ENCODE measurements at places on chromosomes 4 and X. TPM values are rescaled to one million over a fixed set of nuclear protein-coding genes. Genes with fewer than 3 reads are reported as not detected.
A peak's percentile ranks its signal among the peaks of the same experiment; 100 is the strongest.

DNA sequence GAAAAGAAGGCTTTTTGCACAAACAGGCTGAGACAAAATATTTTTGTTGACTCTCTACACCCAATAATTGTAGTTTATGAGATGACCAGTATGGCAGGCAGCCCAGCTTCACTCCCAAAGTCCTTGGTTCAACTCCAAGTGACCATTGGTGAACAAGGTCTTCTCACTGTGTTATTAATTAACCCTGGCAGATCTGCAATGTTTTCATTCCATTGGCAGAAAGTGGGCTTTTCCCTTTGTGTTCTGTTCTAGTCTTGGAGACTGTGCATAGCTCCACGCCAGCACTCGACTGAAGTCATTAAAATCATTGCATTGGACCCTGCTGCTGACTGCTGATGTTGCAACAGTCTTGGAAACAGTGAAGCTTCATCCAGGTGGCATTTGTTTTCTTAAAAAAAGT lies 277.3 kb upstream of the HAND2 start:
- no peak overlapping the region for H3K4me3 ChIP-seq
- no peaks in the 10 kb centered on the region for H3K27me3 ChIP-seq
- no peaks in the 10 kb centered on the region for H3K4me1 ChIP-seq
- H3K36me3 ChIP-seq: no peaks in the 10 kb centered on the region
- no peak for DNase-seq

Gene SUPT20HL1
- total RNA-seq: 1.7 TPM

GRCh38 chrX:56268888-56269287 lies 36.7 kb downstream of the KLF8 start:
- no peak overlapping the region for H3K27ac ChIP-seq
- H3K4me3 ChIP-seq: no peak overlapping the region
- H3K4me1 ChIP-seq: no peaks in the 10 kb centered on the region

Gene PGAM4
- total RNA-seq: not detected

Gene ZAR1
- 1.4 TPM for total RNA-seq

DNA sequence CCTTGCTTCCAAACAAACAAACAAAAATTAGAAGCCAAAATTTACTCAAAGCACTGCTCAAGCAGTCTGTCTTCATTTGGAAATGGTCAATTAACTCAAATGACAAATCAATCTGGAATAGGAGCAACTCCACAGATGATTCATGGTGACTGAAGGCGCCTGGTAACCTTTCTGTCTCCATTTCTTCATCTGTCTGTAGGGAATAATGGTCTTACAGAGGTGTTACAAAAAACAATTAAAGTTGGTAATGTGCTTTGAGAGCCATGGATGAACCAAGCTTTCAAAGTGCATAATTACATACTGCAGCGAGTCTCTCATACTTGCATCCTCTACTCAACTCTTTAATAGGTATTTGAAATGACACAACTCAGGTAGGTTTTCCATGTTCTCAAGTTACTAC lies 38.3 kb upstream of the STAG2 start:
- H3K4me3 ChIP-seq: no peak overlapping the region
- no peak for DNase-seq
- H3K27ac ChIP-seq: no peak overlapping the region
- no peaks in the 10 kb centered on the region for H3K36me3 ChIP-seq
- no peaks in the 10 kb centered on the region for H3K4me1 ChIP-seq
- no peaks in the 10 kb centered on the region for H3K27me3 ChIP-seq

Gene SHOX
- not detected for total RNA-seq

DNA sequence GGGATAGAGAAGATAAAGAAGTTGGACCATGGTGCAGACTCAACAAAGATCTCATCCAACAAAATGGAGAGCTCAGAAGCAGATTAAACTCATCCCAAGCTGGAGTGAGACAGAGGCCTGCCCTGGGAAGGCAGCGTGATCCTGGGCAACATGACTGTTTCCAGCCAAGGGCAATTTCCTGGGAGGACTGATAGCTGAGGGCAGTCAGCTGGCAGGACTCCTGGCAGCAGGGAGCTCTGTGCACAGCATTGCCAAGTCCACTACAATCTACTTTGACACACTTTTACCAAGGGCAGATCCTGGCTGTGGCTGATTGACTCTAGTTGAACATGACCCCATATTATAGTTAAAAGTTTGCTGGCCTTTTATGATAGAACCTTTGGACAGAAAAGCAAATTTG lies 357.3 kb upstream of the RASGEF1B start:
- no peaks in the 10 kb centered on the region for H3K4me1 ChIP-seq
- H3K27me3 ChIP-seq: no peaks in the 10 kb centered on the region
- no peak for DNase-seq
- no peak overlapping the region for H3K27ac ChIP-seq

GRCh38 chrX:68045008-68045577 lies 388.2 kb downstream of the OPHN1 start:
- no peak overlapping the region for H3K27ac ChIP-seq
- H3K27me3 ChIP-seq: no peaks in the 10 kb centered on the region
- no peak overlapping the region for H3K4me3 ChIP-seq
- no peak for DNase-seq

Gene F9
- total RNA-seq: 15.0 TPM

Gene EDNRA
- 31.4 TPM for total RNA-seq

Gene PAGE1
- total RNA-seq: not detected

DNA sequence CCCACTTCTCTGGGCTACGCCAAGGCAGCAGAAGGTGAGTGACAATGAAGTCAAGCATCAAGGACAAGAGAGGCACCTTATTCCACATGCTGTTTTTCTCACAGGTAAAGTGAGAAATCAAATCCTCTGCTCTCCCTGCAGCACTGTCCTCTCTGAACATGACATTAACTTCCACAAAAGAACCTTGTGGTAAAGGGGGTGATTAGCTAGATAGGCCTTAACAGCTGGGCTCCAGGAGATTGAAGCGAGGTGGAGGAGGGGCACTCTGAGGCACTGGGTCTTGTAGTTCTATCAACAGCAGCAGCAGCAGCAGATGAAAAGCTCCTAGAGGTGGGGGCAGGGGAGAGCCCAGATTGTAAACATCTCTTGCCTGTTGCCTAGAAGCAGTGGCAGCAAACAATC lies 96.8 kb upstream of the CXXC4 start:
- H3K27ac ChIP-seq: no peak overlapping the region
- H3K36me3 ChIP-seq: no peaks in the 10 kb centered on the region
- no peak for DNase-seq
- H3K27me3 ChIP-seq: no peaks in the 10 kb centered on the region
- H3K4me1 ChIP-seq: no peaks in the 10 kb centered on the region

Gene FRMD7
- not detected for total RNA-seq

- H3K27ac ChIP-seq: no peak overlapping the region
- H3K27me3 ChIP-seq: no peaks in the 10 kb centered on the region
- H3K36me3 ChIP-seq: no peaks in the 10 kb centered on the region
Measured at GRCh38 chr4:78379991-78380729, 171.4 kb upstream of the ANXA3 start.

DNA sequence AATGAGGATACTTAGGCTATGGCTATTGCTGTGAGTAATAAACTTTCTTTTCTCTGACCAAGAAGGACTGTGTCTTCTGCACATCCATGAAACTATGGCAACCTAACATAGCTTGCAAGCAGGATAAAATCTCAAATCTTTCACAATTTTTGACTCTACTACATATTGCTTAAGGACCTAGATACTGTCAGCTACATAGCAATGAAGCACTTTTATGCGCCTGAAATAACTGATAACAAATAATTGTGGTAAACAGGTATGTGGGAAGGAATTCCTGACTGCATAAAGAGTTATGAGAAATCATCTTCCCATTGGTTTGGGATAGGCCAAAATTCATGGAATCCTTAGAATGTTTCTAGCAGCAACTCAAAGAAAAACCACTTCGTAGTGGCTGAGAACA lies 41.2 kb upstream of the PDGFC start:
- no peak overlapping the region for H3K4me3 ChIP-seq
- H3K36me3 ChIP-seq: no peaks in the 10 kb centered on the region
- no peak overlapping the region for H3K27ac ChIP-seq
- H3K4me1 ChIP-seq: no peaks in the 10 kb centered on the region
- no peak for DNase-seq

- no peaks in the 10 kb centered on the region for H3K36me3 ChIP-seq
- no peak overlapping the region for H3K27ac ChIP-seq
Measured at GRCh38 chrX:46630141-46630540, 56.6 kb downstream of the CHST7 start.

Gene DOK7
- 33.5 TPM for total RNA-seq

Gene ZNF827
- 19.5 TPM for total RNA-seq

GRCh38 chr4:84914686-84915395 lies 51.6 kb downstream of the WDFY3 start:
- peak overlapping the region; percentile 68 for H3K27ac ChIP-seq
- H3K36me3 ChIP-seq: no peaks in the 10 kb centered on the region
- peaks cover 26% of the 10 kb centered on the region for H3K4me1 ChIP-seq
- no peak overlapping the region for H3K4me3 ChIP-seq
- DNase-seq: no peak
- no peaks in the 10 kb centered on the region for H3K27me3 ChIP-seq

- no peak for DNase-seq
- no peaks in the 10 kb centered on the region for H3K36me3 ChIP-seq
- no peak overlapping the region for H3K27ac ChIP-seq
- no peak overlapping the region for H3K4me3 ChIP-seq
Measured at GRCh38 chrX:97399400-97399799, 515.7 kb downstream of the RPA4 start.

GRCh38 chr4:88713782-88714181 lies 16.2 kb upstream of the NAP1L5 start:
- no peak for DNase-seq
- no peak overlapping the region for H3K27ac ChIP-seq
- H3K36me3 ChIP-seq: peaks cover 41% of the 10 kb centered on the region

Gene TMPRSS11B
- total RNA-seq: not detected

Gene DMP1
- total RNA-seq: not detected

DNA sequence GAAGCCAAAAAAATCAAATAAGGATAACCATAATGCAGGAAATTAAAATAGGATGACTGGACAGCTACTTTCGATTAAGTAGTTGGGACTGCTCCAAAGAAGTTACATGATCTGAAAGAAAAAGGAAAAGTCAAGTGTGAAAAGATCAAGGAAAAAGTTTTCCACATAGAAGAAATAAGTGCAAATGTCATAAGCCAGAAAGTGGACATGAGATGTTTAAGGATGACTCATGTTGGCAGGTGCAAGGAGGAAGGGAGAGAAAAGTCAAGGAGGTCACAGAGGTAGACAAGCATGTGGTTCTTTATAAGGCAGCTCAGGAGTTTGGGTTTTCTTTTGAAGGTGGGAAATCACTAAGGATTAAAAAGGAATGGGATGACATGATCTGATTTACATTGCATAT lies 89.8 kb upstream of the GPRIN3 start:
- DNase-seq: no peak
- no peak overlapping the region for H3K4me3 ChIP-seq
- H3K27me3 ChIP-seq: no peaks in the 10 kb centered on the region
- no peak overlapping the region for H3K27ac ChIP-seq
- H3K4me1 ChIP-seq: no peaks in the 10 kb centered on the region
- H3K36me3 ChIP-seq: no peaks in the 10 kb centered on the region

DNA sequence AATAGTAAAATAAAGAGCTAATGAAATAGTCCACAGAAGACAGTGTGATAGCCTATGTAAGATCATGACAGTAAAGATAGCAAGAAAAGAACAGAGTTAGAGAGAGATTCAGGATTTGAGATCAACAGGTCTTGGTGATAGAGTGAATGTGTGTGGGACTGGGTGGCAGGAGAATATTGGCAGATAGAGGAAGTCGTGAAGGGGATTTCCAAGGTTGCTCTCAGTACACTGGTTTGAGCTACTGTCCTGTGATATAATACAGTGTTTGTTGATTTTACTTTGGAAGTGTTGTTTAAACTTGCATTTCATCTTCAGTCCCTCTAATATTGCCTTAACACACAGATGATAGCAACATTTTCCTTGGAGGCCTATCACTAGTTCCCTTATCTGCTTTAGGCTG lies 44.1 kb downstream of the DTHD1 start:
- no peak overlapping the region for H3K4me3 ChIP-seq
- no peak overlapping the region for H3K27ac ChIP-seq
- H3K27me3 ChIP-seq: no peaks in the 10 kb centered on the region
- no peaks in the 10 kb centered on the region for H3K36me3 ChIP-seq
- no peaks in the 10 kb centered on the region for H3K4me1 ChIP-seq
- no peak for DNase-seq

Measured in ascending aorta (tissue), 2 donors.